ENCODE measurements at places on chromosomes 12 and 14.
A peak's percentile ranks its signal among the peaks of the same experiment; 100 is the strongest.

DNA sequence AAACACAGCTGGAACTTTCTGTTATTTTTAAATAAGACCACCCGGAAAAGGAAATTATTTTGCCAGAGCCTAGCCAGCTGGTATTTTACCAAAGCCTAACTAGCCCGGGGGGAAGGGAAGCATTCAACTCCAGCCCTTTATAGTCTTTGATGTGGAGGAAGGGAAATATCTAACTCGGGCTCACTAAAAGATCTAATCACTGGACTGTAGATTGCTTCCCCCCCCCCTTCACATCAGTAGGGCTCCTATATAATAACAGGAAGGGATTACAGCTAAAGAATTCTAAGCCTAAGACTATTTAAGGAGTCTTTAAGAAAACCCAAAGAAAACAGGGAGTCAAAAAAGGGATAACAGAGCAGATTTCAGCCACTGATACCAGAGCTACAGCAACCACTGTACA is 431.1 kb downstream of the KCNH5 start:
- no peaks in the 10 kb centered on the region for H3K27me3 ChIP-seq
- DNase-seq = no peak
- no peaks in the 10 kb centered on the region for H3K4me1 ChIP-seq

DNA sequence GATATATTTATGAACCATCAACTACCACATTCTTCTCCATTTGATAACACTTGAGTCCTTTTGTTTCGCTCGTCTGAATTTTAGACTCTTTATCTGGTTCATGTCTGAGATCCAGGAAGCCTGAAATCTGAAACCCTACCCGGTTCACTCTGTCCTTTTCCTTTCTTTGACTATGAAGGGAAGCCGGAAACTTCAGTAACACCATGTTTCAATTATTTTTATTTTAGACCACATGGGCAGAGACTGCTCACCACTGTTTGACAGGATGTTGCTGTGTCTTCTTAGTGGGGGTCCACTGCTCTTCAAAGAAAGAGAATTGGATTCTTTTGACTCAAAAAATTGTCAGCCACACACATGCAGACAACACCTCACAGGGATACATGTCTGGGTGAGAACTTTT is 331.9 kb upstream of the FLRT2 start:
- H3K27ac ChIP-seq = no peak overlapping the region
- DNase-seq = no peak
- H3K4me3 ChIP-seq = no peak overlapping the region
- no peaks in the 10 kb centered on the region for H3K36me3 ChIP-seq

DNA sequence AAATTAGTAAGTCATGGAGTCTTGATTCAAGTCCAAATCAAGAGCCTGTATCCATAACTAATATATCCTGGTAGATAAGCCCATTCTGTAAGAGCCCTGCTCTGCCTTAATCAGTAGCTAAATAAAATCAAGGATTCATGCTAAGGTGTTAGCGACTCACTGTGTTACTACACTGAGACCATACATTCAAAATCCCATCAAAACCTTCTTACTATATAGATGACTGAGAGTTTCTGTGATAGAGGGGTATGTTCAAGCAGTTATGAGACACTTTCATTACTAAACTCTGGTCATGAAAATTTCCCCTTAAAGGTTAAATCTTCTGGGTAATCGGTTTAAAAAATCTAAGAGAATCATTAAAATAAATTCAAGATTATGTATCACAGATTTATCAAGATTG is 78.5 kb downstream of the MDGA2 start:
- H3K4me3 ChIP-seq = no peak overlapping the region
- no peak overlapping the region for H3K27ac ChIP-seq
- no peaks in the 10 kb centered on the region for H3K27me3 ChIP-seq

DNA sequence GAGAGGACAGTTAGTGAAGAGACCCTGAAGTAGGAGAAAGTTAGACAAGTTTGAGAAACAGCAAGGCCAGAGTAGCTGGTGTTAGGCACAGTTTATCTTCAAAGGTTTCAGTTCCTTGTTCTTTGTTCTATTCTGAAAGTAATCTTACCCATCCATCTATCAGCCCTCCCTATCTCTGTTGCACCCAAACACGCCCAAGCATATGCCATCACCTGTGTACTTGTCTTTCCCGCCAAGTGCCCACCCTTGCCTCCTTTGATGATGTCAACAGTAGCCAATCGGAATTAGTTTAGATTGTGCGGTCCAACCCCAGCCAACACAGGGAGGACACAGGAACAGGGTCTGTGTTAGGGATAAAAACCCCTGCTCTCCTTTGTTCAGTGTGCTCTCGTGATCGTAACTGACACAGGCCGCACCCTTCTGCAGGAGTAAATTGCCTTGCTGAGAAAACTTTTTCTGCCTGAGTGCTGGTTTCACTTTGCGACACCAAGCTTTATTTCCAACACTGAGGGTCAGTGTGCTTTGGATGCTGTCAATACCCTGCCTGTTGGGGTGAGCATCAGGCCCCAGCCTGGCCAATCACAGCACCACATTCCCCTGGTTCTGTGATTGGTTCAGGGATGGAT is 4.7 kb upstream of the TMEM229B start:
- peaks cover 8% of the 10 kb centered on the region for H3K36me3 ChIP-seq
- no peak overlapping the region for H3K4me3 ChIP-seq
- H3K27ac ChIP-seq = no peak overlapping the region
- no peak for DNase-seq
- peaks cover 2% of the 10 kb centered on the region for H3K4me1 ChIP-seq
- no peaks in the 10 kb centered on the region for H3K27me3 ChIP-seq

GRCh38 chr14:104676694-104677511 is 12.5 kb upstream of the INF2 start:
- DNase-seq = no peak
- peak overlapping the region; percentile 89 for H3K27ac ChIP-seq
- H3K27me3 ChIP-seq = no peaks in the 10 kb centered on the region
- H3K36me3 ChIP-seq = no peaks in the 10 kb centered on the region
- H3K4me3 ChIP-seq = peak overlapping the region; percentile 36
- peaks cover 54% of the 10 kb centered on the region for H3K4me1 ChIP-seq

DNA sequence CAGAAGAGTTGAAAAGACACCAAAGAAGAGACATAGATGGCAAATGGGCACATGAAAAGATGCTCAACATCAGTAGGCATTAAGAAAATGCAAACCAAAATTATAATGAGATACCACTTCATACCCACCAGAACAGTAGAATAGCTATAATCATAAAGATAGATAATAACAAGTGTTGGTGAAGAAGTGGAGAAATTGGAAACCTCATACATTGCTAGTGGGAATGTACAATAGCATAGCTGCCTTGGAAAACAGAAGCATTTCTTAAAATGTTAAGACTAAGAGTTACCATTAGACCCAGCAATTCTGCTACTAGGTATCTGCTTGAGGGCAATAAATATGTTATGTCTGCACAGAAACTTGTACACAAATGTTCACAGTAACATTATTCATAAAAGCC is 78.8 kb downstream of the ACADS start:
- H3K27ac ChIP-seq = no peak overlapping the region
- no peaks in the 10 kb centered on the region for H3K27me3 ChIP-seq
- H3K36me3 ChIP-seq = no peaks in the 10 kb centered on the region
- no peak overlapping the region for H3K4me3 ChIP-seq
- H3K4me1 ChIP-seq = peaks cover 12% of the 10 kb centered on the region

GRCh38 chr14:63933711-63934110 is 80.9 kb downstream of the SYNE2 start:
- no peak for DNase-seq
- H3K4me3 ChIP-seq = no peak overlapping the region
- H3K4me1 ChIP-seq = no peaks in the 10 kb centered on the region

GRCh38 chr12:42855362-42855950 is 265.9 kb upstream of the PRICKLE1 start:
- no peaks in the 10 kb centered on the region for H3K4me1 ChIP-seq
- no peaks in the 10 kb centered on the region for H3K36me3 ChIP-seq
- no peak overlapping the region for H3K27ac ChIP-seq
- no peaks in the 10 kb centered on the region for H3K27me3 ChIP-seq

DNA sequence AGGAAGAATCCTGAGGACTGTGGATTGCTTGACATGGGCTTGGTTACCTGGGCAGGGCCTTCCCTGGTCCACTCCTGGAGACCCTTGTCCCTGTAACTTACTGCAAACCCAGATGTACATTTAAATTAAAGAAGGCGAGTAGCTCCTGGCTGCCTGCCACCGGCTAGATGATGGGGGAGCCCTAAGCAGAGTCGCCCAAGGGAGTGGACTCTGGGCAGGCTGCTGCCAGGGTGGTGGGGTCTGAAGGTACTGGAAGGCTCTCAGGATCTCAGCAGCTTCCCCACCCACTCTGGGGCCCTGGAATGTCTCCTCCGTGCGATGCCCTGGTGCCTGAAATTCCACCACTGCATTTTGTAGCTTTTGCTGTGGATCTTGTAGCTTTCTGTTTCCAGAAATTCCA is 74.7 kb downstream of the FBXL14 start:
- H3K27ac ChIP-seq = no peak overlapping the region
- no peaks in the 10 kb centered on the region for H3K27me3 ChIP-seq
- no peak overlapping the region for H3K4me3 ChIP-seq
- peaks cover 9% of the 10 kb centered on the region for H3K4me1 ChIP-seq
- H3K36me3 ChIP-seq = no peaks in the 10 kb centered on the region

- H3K4me3 ChIP-seq = no peak overlapping the region
- H3K27me3 ChIP-seq = peaks cover 3% of the 10 kb centered on the region
- H3K4me1 ChIP-seq = no peaks in the 10 kb centered on the region
- H3K27ac ChIP-seq = no peak overlapping the region
- no peak for DNase-seq
These were observed 13.0 kb upstream of the FMNL3 start for GRCh38 chr12:49720214-49720613.

- peaks cover 4% of the 10 kb centered on the region for H3K27me3 ChIP-seq
- H3K36me3 ChIP-seq = no peaks in the 10 kb centered on the region
- no peak overlapping the region for H3K27ac ChIP-seq
- DNase-seq = no peak
- H3K4me3 ChIP-seq = no peak overlapping the region
These were observed 86.6 kb upstream of the HOXC13 start for GRCh38 chr12:53852061-53852460.

- DNase-seq = no peak
- H3K36me3 ChIP-seq = no peaks in the 10 kb centered on the region
- H3K27ac ChIP-seq = no peak overlapping the region
- H3K4me3 ChIP-seq = no peak overlapping the region
These were observed 378.9 kb downstream of the TMTC2 start for GRCh38 chr12:83065562-83065961.

- no peak overlapping the region for H3K27ac ChIP-seq
- no peak for DNase-seq
- H3K36me3 ChIP-seq = no peaks in the 10 kb centered on the region
These were observed 90.6 kb upstream of the AMN1 start for GRCh38 chr12:31819427-31819826.

DNA sequence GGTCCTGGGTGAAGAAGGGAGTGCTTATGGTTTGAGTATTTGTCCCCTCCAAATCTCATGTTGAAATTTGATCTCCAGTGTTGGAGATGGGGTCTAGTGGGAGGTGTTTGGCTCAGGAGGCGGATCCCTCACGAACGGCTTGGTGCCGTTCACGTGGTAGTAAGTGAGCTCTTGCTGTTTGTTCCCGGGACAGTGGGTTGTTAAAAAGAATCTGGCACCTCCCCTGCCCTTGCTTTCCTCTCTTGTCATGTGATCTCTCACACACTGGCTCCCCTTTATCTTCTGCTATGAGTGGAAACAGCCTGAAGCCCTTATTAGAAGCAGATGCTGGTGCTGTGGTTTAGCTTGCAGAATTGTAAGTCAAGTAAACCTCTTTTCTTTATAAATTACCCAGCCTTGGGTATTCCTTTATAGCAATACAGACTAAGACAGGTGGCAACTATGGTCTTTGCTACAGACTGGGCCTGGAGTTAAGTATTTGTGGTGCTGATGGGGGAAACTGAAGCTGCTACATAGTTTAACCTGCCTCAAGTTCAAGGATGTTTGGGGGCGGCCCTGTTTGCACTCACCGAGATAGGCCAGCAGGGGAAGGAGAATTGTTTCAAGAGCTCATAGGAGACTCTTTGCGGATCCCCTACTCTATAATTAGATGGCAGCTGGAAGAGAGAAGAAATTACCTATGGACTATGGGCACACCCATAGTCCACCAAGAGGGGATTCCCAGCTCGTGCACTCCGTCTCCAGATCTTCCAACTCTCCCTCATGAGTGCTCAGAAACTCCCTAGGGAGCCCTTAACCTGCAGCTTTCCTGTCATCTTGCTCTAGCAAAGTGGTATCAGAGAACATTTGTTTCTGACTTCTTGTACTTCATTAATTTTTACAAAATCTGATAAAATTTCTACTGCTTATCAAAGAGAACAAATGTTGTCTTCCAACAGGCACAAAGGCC is 164.6 kb downstream of the SLC15A5 start:
- no peak for DNase-seq
- H3K4me3 ChIP-seq = no peak overlapping the region
- H3K27me3 ChIP-seq = no peaks in the 10 kb centered on the region
- H3K27ac ChIP-seq = no peak overlapping the region

- no peaks in the 10 kb centered on the region for H3K36me3 ChIP-seq
- H3K4me1 ChIP-seq = no peaks in the 10 kb centered on the region
- no peak overlapping the region for H3K27ac ChIP-seq
- no peaks in the 10 kb centered on the region for H3K27me3 ChIP-seq
These were observed 500.4 kb upstream of the GARIN6 start for GRCh38 chr12:99147130-99147529.

- no peak overlapping the region for H3K4me3 ChIP-seq
- H3K36me3 ChIP-seq = no peaks in the 10 kb centered on the region
- no peaks in the 10 kb centered on the region for H3K27me3 ChIP-seq
- H3K27ac ChIP-seq = no peak overlapping the region
- DNase-seq = no peak
These were observed 4.6 kb upstream of the PAPOLA start for GRCh38 chr14:96497586-96497985.

DNA sequence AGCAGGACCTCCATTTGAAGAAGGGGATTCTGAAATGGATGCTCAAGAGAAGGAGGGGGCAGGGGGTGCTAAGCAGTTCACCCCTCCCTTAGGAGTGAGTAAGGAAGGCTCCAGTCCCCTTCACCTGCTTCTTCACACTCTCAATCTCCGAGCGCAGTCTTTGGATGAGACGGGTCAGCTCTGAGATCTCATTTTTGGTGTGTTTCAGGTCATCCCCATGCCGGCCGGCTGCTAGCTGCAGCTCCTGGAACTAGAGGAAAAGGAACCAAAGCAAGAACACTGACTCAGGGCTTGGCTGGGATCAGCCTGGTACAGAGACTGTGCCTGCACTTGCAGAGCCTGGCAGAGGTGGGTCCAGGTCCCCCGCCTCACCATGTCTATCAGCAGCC is 7.3 kb downstream of the KRT73 start:
- H3K4me3 ChIP-seq = no peak overlapping the region
- no peaks in the 10 kb centered on the region for H3K4me1 ChIP-seq
- H3K27me3 ChIP-seq = peaks cover 29% of the 10 kb centered on the region
- H3K36me3 ChIP-seq = no peaks in the 10 kb centered on the region
- DNase-seq = no peak
- H3K27ac ChIP-seq = no peak overlapping the region

DNA sequence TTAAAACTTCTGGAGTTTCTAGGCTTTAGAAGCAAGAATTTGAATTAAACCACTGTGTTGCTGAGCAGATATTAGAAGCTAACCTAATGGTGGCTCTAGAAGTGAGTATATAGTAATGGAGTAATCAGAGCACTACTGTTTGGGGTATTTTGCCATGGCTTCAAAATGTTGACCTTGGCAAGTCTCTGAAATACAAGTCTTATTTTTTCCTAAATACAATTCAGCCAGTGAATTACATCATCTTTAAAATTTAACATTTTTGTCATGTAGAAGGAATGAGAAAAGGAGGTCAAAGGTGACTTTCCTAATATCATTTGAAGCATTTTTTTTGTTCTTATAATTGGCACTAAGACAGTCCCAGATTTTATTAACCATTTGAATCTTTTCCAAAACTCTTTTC is 25.2 kb downstream of the PMCH start:
- no peaks in the 10 kb centered on the region for H3K4me1 ChIP-seq
- no peak overlapping the region for H3K27ac ChIP-seq
- no peaks in the 10 kb centered on the region for H3K27me3 ChIP-seq
- H3K4me3 ChIP-seq = no peak overlapping the region
- no peaks in the 10 kb centered on the region for H3K36me3 ChIP-seq
- DNase-seq = no peak

Data from small intestine (tissue), 16 donors.